Progenitor cell of endocrine pancreas (in vitro differentiated cells): ENCODE measurements at places on chromosomes 3 and 15. TPM values are rescaled to one million over a fixed set of nuclear protein-coding genes. Genes with fewer than 3 reads are reported as not detected.

The CHRM5 gene
- not detected in 2 replicates for total RNA-seq

- H3K36me3 ChIP-seq, result peaks cover 7% of the 10 kb centered on the region
- H3K27ac ChIP-seq, result no peak overlapping the region
- H3K27me3 ChIP-seq, result peaks cover 3% of the 10 kb centered on the region
- H3K4me3 ChIP-seq, result peak overlapping the region; percentile 99
- H3K4me1 ChIP-seq, result peaks cover 11% of the 10 kb centered on the region
These were observed 1.1 kb upstream of the VPS18 start for GRCh38 chr15:40893019-40893670.

The CACNA1D gene
- 6.3 and 8.1 TPM in 2 replicates for total RNA-seq

- H3K27ac ChIP-seq, result no peak overlapping the region
- DNase-seq, result no peak
- H3K4me3 ChIP-seq, result no peak overlapping the region
- no peaks in the 10 kb centered on the region for H3K27me3 ChIP-seq
- H3K4me1 ChIP-seq, result no peaks in the 10 kb centered on the region
These were observed 53.7 kb downstream of the GALK2 start for GRCh38 chr15:49223536-49224274.

- H3K4me3 ChIP-seq, result no peak overlapping the region
- peak; percentile 43 for DNase-seq
- no peaks in the 10 kb centered on the region for H3K27me3 ChIP-seq
- H3K4me1 ChIP-seq, result peaks cover 33% of the 10 kb centered on the region
- peak overlapping the region; percentile 8 for H3K27ac ChIP-seq
These were observed 131.2 kb downstream of the IGF1R start for GRCh38 chr15:98779463-98780071.

The DENND6A gene
- 29.1 and 31.9 TPM in 2 replicates for total RNA-seq
